ENCODE measurements at places on chromosomes 16 and 17.

DNA sequence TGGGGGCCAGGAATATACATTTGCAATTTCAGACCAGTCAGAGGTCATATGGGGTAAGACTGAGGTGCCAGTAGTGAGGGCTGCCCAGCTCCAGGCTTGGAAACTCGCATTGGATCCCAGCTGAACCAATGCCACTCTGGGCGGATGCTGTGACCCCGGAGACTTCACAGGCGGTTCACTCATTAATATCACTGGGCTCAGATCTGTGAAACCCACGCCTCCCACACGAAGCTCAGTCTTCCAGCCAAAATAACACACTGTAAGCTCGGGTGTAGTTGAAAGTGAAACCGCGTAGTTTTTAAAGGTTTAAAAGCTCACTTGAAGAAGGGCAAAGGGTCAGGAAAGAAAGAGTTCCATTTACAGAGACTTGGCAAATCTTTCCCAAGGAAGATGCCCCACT is 254.8 kb downstream of the FOXL1 start:
- DNase-seq = no peak

DNA sequence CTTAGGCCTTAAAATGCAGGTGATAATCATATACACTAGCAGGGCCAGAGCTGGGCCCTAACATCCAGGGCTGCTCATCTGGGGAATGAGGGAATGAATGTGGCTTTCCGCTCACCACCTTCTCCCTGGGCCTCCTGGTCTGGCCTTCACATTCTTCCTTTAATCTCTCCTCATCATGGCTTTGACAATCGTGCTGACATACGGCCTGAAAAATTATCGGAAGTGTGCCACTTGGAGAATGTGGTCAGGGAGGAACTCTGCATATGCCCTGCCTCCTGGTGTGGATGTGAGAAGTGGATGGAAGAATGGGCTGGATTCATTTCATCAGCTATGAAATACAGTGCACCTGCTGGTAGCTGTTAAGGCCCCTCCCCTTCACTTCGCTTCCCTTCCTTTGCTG is 2.4 kb downstream of the WSCD1 start:
- DNase-seq = no peak

GRCh38 chr17:48561884-48562810 is 16.0 kb downstream of the HOXB4 start:
- DNase-seq = no peak

DNA sequence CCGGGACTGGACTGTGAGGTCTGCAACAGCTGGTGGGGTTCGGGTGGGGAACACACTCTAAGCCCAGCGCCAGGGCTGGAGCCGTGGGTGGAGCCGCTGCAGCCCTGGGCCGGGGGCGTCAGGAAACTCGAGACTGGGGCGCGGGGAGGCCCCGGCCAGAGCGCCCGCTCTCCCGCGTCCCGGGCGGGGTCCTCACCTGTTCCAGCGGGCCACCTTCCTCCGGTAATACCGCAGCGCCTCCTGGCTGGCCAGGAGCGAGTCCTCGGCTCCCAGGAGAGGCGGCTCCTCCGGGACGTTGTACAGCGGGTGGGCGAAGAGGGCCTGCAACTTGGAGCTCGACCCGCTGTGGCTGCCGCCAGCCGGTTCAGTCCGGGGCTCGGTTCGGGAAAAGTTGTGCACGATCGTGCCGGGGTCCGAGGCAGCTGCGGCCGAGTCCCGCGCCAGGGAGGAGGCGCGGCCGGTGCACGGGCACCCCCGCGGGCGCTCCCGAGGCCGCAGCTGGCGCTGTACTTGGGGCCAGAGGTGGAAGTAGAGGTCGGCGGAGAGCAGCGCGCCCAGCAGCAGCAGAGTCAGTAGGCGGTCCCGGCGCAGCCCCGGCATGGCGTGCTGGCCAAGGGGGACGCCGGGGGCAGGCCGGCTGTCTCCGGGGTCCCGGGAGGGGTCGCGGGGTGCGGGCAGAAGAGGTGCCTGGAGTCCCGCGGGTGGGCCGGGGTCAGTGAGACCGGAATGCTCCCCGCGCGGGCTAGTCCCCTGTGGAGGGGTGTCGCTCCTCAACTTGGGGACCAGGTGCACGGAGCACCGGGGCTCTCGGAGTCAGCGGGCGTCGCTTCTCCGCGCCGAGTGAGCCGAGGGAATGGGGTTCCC is 868 bp downstream of the FAM20A start:
- DNase-seq = peak; percentile 44

DNA sequence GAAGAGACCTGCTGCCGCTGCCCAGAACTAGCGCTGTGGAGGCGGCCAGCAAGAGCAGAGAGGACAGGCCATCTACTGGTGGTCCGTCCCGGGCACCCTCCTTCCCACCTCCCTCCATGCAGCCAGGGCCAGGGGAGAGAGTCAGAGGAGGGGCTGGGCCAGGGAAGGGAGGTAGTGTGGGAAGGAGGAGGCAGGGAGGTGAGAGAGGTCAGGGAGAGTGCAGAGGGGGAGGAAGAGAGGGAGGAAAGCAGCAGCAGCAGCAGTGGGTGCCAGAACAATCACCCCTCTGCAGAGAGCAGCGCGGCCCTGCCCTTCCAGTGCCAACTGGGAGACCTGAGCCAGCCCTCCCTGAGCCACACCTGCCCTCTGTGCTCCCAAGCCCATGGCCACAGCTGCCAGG is 6.6 kb downstream of the C16orf95 start:
- DNase-seq = no peak

GRCh38 chr17:6347776-6348175 is 87.1 kb downstream of the AIPL1 start:
- DNase-seq = no peak

GRCh38 chr16:73202161-73202729 is 154.3 kb upstream of the ZFHX3 start:
- DNase-seq = no peak

GRCh38 chr17:79093270-79093669 is 18.6 kb downstream of the ENGASE start:
- DNase-seq = no peak

GRCh38 chr17:63623786-63624530 is 1.7 kb downstream of the MAP3K3 start:
- no peak for DNase-seq

GRCh38 chr17:14605267-14605599 is 304.4 kb downstream of the HS3ST3B1 start:
- no peak for DNase-seq

- DNase-seq = no peak
Observed at GRCh38 chr16:86300746-86301481, 209.4 kb upstream of the FOXF1 start.

- DNase-seq = no peak
Observed at GRCh38 chr17:27597783-27598320, 33.1 kb upstream of the LGALS9 start.

DNA sequence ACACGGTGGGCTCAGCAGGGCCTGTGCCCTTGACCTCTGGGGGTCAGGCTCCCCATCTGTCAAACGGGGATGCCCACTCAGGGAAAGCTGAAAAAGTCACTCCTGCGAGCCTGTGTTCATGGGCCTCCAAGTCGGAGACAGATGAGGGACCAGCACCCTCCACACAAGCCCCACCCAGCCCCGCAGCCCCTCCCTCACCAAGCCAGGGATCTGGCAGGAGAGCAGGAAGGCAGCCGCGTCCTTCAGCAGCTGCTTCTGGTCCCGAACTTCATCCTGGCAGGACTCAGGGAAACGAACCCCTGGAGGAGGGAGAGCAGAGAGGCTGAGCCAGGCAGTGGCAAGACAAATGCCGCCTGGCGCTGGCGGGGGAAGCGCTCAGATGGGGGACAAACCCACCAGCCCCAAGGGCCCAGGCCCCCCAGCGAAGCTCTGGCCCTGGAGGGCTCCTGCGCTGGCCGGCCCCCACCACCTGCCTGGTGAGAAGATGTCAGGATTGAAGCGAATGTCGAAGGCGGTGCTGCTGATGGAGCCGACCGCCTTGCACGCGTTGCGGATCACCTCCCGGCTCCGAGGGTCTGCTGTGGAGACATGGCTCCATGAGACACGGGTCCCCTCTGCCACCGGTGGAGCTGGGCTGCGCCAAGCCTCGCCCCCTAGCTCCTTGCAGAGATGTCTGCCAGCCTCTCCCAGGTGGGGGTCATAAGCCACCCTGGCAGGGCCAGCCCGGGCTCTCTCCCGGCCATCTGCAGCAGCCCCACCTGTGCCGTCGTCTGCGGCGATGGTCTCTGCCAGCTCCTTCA is 15.4 kb downstream of the CLUH start:
- DNase-seq = no peak

- DNase-seq = no peak
Observed at GRCh38 chr17:67443931-67444595, 67.0 kb downstream of the PITPNC1 start.

DNA sequence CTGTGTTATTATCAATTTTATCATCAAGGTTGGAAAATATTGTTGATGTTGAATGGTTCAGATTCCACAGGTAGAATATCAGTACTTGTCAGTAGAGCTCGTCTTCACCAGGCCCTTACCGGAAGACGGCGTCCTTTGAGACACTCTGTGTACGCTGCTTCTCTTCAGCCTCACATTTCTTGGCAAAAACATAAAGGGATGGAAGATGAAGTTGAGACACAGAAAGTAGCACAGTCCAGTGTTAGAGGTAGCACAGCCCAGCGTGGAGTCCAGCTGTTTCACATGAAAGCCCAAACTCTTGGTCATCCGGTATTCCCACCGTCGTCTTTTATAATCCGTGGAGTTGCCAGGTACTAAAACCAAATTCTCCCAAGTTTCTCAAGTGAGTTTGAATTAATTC is 30.4 kb downstream of the ATP2C2 start:
- no peak for DNase-seq

DNA sequence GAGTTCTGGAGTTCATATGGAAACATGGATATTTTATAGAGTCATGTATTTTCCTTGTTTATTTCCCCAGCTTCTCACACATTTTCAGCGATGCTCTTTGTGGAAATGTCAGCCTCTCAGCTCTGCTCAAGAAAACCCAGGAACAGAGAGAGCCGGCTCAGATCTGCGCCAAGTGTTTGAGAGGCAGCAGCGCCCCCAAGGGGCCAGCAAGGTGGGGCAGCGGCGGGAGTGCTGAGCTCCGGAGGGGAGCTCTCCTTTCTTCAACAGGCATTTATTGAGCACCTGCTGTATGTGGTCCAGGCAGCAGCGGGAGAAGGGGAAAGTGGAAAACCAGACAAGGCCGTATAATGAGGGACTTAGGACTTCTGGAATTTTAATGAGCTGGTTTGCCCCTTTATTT is 421.1 kb upstream of the C16orf82 start:
- peak; percentile 35 for DNase-seq

GRCh38 chr17:15266325-15267125 is 1.4 kb upstream of the PMP22 start:
- no peak for DNase-seq

- no peak for DNase-seq
Observed at GRCh38 chr16:78170494-78170933, 71.1 kb downstream of the WWOX start.

- DNase-seq = no peak
Observed at GRCh38 chr17:78442648-78443218, 64.3 kb downstream of the PGS1 start.

DNA sequence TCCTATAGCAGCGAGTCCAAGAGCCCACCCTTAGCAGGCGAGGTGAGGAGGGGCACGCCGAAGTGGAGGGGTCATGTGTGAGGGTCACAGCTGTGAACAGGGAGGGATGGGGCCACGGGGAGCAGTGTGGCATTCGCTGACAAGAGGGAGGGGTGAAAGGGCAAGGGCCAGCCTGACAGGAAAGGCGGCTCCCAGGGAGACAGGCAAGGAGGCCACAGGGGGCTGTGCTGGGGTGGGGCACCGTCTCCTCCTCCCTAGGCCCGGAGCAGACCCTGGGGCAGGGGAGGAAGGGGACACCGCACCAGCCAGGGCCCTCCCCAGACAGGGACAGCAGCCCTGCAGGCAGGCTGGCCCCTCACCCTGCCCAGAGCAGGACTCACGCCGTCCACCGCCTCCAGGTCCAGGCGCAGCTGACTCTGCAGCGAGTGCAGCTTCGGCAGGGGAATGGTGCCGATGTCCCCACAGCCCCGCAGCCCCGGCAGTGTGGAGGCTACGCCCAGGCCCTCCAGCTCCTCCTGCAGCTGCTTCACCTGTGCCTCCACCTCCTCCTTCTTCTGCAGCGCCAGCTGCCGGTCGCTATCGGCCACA is 15.1 kb downstream of the GNPTG start:
- no peak for DNase-seq

GRCh38 chr17:17886226-17886625 is 49.4 kb upstream of the SREBF1 start:
- DNase-seq = no peak

- DNase-seq = no peak
Observed at GRCh38 chr17:30360086-30360808, 18.5 kb upstream of the CPD start.

GRCh38 chr16:52364500-52364899 is 182.4 kb downstream of the TOX3 start:
- no peak for DNase-seq

GRCh38 chr17:28896884-28897768 is at the start of gene FLOT2:
FLOT2 (minus strand) TSS chr17:28897733; CDS start chr17:28897574, 159 bp downstream.
- peak; percentile 59 for DNase-seq

DNA sequence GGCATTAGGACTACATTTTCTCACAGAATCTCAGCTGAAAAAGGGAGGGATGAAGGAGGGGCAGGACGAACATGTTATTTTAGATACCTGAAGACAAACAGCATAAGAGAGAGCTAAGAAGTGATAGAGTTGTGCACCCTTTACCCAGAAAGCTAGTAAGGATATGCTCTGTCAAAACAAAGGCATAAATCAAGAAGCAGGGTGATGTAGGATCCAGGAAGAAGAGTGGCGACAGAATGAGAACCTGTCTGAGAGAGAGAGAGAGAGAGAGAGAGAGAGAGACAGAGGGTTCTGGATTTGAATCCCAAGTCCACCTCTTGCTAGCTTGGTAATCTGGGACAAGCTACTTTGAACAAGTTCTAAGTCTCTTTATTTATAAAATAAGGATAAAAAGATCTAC is 103.4 kb downstream of the SPAG9 start:
- DNase-seq = no peak

DNA sequence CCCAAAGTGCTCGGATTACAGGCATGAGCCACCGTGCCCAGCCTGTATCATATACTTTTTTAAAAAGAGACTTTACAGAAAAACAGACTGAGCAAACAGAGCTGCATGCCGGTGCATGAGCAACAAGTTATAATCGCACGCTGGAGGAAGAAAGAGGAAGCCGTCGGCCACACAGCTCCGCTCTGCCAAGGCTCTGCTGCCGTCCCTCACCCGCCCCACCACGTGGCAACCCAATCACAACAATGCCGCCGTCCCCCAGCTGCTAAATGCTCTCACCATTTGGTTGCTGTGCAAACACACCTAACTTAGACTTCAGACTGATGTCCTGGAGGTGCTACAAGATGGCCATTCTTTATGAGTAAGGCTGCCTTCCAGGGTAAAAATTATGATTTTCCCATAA is 83.5 kb downstream of the ADCY9 start:
- DNase-seq = no peak

DNA sequence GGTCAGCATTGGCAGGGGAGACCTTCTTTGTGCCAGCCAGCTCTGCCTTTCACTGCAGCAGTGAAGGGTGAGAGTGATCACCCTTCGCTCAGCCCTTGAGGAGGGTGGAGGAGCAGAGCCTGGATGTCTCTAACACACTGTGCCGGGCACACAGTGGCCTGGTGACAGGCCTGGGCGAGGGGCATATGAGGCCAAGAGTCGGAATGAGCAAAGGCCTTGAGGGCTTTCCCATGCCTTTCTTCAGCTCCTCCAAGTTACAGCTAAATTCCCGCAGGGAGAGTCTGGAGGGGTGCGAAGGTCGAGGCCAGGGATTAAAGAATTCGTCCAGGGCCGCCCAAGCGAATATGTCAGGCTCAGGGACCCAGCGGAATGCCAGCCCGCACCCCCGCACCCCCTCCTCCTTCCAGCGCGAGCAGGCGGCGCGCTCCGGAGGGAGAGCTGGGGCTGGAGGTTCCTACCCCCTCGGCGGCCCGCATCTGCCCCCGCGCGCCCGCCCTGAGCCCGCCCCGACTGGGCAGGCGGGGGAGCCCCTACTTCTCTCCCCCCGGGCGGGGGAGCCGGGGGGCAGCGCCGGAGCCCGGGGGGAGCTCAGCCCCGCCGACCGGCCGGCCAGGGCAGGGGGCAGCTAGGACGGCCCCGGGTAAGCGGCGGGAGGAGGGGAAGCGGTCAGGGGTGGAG is at the start of gene RASL10B:
RASL10B (plus strand) TSS at position 401 of the 678 bp plus-strand sequence. CDS start 3,546 bp downstream, outside the sequence.
- peak; percentile 65 for DNase-seq

All from neuronal stem cell (in vitro differentiated cells).